ENCODE measurements at places on chromosomes 7 and 10. TPM values are rescaled to one million over a fixed set of nuclear protein-coding genes. Genes with fewer than 3 reads are reported as not detected.

HOGA1 gene
- total RNA-seq: 5.8 TPM

TMEM225B gene
- 0.24 TPM for total RNA-seq

CREB5 gene
- total RNA-seq: 27.9 TPM

CADPS2 gene
- total RNA-seq: 41.5 TPM

PILRA gene
- 2.2 TPM for total RNA-seq

CLEC5A gene
- not detected for total RNA-seq

CLCN1 gene
- total RNA-seq: not detected

HACD1 gene
- total RNA-seq: 30.3 TPM

ZNF467 gene
- total RNA-seq: 5.9 TPM

GRCh38 chr10:24722676-24723385 is 856 bp downstream of the ARHGAP21 start:
- peak; percentile 83 for DNase-seq

DNA sequence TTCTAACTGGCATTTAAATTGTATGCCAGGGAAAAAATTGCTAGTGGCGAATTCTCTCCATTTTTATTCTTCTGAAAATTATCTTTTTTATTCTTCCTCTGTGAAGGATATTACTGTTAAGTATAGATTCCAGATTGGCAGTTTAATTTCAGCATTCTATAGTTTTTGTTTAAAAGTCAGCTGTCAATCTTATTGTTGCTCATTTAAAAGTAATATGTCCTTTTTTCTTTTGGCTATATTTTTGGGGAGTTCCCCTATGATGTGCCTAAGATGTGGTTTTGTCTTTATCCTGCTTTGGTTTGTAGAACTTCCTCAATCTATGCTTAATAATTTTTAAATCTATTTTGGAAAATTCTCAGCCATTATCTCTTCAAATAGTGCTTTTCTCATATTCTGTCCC is 135.9 kb downstream of the ARHGAP12 start:
- no peak for DNase-seq

- no peak for DNase-seq
Observed at GRCh38 chr10:6017781-6018354, 40.5 kb upstream of the IL15RA start.

GRCh38 chr7:135798095-135798494 is 49.5 kb upstream of the FAM180A start:
- no peak for DNase-seq

GRCh38 chr7:34087892-34088891 is 182.9 kb downstream of the BMPER start:
- DNase-seq: peak; percentile 58

DNA sequence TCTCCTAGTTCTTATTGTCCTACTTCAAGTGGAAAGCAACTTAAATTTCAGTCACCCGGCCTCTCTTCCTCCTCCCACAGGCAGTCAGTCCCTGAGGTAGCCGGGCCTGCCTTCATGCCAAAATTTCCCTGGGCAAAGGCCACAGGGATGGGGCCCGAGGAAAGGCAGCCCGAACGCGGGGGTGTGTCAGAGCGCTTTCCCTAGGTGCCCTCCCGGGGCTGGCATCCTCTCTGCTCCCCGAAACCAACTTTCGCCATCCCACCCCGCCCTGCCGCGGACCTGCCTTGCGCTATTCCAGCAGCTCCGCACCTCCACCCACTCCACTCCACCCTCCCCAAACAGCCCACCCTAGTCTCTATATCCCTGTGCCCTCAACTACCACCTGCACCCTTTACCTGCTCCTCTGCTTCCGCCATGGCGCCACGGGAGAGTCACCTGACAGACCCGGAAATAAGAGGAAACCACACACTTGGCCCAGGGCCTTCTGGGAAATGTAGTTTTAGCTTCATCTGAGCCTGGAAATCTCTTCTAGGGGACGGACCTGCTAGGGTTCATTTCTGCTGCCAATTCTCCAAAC is at the start of gene VPS41:
VPS41 (minus strand) TSS at position 433 of the 577 bp plus-strand sequence; CDS start at position 416, 17 bp downstream.
- peak; percentile 85 for DNase-seq

- no peak for DNase-seq
Observed at GRCh38 chr7:41685684-41686083, 17.2 kb downstream of the INHBA start.

GRCh38 chr7:83541187-83541960 is 107.6 kb downstream of the SEMA3E start:
- no peak for DNase-seq

- no peak for DNase-seq
Observed at GRCh38 chr7:139394540-139394939, 34.8 kb downstream of the LUC7L2 start.

DNA sequence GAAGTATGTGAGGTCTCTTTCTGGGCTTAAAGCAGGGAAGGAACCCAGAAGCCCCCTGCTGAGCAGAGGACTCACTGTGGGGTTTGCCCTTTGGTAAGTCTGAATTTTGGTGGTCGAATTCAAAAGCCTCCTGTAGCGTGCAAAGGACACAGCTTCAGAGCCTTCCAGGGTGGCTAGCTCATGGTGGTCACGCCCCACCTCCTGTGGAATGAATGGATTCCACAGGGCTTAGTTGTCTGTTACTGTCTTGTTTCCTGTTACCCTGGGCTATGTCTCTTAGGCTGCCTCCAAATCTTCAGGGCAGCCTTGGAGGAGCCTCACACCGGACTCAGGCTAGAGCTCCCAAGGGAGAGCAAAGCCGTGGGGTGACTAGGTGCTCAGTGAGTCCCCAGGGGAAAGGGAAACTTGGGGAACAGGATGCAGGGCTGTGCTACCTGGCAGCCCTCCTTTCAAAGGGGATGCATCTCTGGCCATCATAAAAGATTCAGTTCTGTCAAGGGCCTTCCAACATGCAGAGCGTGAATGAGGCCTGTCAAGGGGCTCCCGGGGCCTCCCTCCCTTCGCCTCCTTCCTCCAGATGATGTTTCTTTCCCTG is 211.7 kb downstream of the CCSER2 start:
- DNase-seq: no peak

DNA sequence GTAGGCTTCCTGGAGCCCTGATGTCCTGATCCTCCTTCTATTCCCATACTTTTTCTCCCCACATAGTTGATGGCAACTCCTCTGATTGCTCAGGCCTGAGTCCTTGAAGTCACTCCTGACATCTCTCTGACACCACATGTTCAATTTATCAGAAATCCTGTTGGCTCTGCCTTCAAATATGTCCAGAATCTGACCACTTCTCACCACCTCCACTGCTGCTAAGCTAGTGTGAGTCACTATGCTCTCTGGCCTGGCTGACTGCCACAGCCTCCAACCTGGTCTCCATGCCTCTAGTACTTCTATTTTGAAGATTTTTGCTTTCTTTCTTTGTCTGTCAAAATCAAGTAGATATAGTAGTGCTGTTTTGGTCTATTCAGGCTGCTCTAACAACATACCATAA is 53.0 kb downstream of the TMEM229A start:
- peak; percentile 10 for DNase-seq

GRCh38 chr10:71265618-71266146 is 53.3 kb downstream of the UNC5B start:
- DNase-seq: no peak

GRCh38 chr7:80427218-80427617 is 84.6 kb downstream of the GNAT3 start:
- DNase-seq: no peak

DNA sequence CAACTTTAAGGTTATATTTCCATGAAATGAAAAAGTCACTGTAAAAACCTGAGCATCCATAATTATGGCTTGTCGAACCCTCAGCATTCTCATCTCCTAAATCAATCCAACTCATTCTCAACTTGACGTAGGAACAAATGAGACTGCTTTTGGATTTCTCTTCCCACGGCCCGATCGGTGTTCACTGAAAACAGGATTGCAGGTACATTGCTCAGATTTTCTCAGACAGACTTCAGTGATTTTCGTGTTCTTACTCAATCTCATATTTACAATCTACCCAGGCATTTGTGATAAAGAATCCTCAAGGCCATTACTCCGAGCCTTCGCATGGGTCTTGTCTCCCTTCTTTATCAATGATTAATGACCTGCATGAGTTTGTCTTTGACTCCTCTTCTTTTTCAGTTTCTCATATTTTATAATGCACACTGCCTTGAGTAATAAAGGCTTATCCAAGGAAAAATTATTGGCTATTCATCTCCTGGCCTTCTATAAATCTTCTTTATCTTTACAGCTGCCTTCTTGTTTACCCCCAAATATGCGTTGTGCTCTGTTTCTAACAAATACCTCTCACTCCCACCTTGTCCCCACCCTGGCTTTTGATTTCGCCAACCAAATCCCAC is 90.4 kb upstream of the MYO3A start:
- DNase-seq: no peak

GRCh38 chr7:157397731-157398691 is 61.2 kb downstream of the DNAJB6 start:
- peak; percentile 66 for DNase-seq
